ENCODE measurements at places on chromosomes 13 and 19.
A peak's percentile ranks its signal among the peaks of the same experiment; 100 is the strongest.

DNA sequence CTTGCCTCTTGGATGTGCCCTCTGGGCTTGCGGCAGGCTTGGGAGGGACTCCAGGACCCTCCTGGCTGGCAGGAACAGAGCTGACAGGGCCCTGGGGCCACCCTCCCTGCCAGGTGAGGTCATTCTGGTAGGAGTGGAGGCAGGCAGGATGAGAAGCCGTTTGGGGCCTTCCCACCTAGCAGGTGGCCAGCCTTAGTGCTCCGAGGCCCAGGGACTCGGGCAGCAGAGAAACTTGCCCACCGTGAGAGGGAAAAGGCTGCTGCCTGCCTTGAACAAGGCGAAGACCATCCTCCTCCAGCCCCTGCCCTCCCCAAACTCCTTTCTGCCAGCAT is 8.5 kb downstream of the RFX1 start:
- DNase-seq = no peak

GRCh38 chr13:110166598-110166997 is 140.4 kb downstream of the COL4A1 start:
- DNase-seq = no peak

DNA sequence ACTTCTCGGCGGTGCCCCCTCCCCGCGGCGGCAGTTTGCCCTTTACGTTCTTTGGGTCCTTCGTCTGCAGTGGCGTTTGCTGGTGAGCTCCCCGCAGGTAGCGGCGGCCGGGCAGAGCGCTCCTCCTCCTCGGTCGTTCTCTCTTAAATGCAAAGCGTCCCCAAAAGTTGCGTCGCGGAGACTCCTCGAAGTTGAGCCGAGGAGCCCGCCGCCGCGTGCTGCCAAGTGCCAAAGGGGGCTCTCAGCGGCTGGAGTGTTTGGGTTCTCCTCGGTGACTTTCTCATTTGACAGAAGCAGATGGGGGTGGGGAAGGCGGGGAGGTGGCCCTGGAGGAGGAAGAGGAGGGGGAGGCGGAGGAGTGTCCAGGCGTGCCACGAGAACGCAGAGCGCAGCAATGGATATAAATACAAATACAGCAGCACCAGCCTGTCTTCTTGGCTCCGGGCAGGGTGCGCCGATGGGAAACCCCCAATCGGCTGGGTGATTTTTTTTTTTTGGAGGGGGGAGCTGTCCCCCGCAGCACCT is at the start of gene SOX21:
TSS of gene SOX21 (minus strand) at position 259 of the 525 bp plus-strand sequence. CDS start 496 bp downstream, outside the sequence.
- no peak for DNase-seq

DNA sequence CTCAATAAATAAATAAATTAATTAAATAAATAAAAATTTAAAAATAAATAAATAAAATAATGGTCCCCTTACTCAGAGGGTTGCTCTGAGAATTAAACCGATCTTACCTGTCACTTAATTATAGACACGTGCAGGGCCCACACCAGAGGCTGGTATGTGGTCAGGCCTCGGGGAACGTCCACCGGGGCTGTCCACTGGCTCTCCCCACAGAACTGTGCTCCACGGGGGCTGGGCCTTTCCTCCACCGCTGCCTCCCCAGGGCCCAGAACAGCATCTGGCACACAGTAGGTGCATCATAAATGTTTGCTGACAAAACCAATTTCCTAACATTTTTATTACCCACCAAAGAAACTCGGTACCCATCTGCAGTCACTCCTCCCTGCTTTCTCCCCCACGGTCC is 69.2 kb downstream of the CEBPG start:
- no peak for DNase-seq

GRCh38 chr19:55467236-55468053 is 2.9 kb upstream of the C19orf85 start:
- DNase-seq = peak; percentile 59

GRCh38 chr13:40631605-40632004 is 34.8 kb downstream of the FOXO1 start:
- no peak for DNase-seq

DNA sequence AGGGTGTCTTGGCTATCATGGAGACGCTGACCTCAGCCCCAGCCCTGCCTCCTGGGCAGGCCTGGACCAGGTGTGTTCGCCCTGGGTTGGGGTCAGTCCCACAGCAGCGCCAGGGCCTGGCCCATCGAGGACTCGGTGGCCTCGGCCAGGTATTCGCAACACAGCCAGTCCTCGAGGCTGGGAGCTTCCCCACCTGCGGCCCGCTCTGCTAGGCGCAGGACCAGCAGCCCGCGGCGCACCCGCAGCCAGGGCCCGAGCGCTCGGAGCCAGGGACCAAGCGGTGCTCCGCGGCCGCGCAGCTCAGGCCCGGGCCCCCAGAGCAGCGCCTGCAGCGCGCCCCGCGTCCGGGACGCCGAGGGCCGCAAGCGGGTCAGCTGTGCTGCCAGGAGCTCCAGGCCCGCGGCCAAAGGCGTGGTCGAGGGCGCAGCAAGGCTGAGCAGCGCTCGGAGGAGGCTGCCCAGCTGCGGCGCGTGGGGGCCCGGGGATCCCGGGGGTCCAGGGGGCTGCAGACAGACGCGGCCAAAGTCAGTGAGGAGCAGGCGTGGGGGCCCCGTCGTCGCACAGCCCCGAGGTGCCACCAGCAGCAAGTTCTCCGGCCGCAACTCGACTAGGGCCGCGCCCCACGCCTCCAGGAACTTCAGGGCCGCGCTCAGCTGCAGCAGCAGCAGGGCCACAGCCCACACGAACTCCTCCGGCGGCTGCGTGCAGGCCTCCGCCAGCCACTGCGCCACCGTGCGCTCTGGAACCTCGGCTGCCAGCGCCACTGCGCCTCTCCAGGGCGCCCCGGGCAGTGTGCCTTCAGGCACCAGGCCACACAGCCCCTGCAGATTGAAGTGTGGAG is 6.2 kb downstream of the PEAK3 start:
- no peak for DNase-seq

- DNase-seq = no peak
Measured at GRCh38 chr19:13734751-13735150, 29.6 kb upstream of the MRI1 start.

DNA sequence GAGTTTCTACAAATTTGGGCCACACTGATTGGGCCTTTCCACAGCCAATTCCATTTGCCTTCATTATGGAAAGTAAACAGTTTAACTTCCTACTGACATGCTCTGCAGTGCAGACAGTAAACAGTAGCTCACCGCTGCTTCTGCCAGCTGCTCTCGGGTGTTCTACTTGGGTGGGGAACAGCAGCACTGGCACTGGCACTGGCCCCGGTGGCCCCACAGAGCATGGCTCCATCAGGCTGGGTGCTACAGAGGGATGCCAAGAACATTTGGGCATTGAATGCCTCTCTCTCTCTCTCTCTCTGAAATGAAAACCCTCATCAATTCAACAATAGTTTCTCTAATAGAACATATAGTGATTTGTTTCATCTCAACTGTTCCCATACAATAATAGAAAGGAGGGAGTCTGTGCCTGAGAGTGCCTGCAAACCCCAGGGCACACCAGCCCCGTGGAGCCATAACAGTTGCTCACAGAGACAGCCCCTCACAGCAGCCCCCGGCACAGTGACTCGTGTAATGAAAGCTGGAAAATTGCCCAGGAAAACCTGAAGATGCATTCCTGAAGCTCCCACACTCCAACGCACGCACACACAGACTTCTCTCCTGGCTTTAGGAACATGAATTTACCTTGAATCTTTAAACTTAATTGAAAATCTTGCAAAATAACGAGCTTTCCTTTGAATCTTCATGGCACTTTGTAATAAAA is 38.2 kb upstream of the GJB6 start:
- no peak for DNase-seq

GRCh38 chr13:50709058-50709457 is 134.4 kb downstream of the DLEU7 start:
- no peak for DNase-seq

- DNase-seq = no peak
Measured at GRCh38 chr13:20057963-20058362, 99.4 kb downstream of the ZMYM2 start.

DNA sequence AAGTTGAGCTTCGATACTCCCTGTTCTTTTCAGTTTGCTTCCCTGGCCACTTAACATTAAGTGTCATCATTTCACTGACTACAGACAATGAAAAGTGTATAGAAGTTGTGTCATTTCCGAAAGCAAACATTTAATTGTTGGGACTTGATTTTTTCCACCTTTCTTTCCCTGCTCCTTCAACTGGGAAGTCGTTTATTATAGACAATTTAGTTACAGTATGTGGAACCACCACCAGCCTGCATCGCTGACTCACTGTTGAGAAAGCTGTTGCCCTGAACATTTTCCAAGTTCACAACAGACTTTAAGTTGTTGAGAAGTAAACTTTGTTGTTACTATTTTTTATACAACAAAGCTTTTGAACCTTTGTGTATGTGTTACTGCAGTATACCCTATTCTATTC is 788.4 kb upstream of the PRR20A start:
- no peak for DNase-seq

GRCh38 chr13:23790577-23791170 is 98.5 kb downstream of the MIPEP start:
- no peak for DNase-seq

- DNase-seq = no peak
Measured at GRCh38 chr19:47681936-47682335, 31.3 kb upstream of the EHD2 start.

DNA sequence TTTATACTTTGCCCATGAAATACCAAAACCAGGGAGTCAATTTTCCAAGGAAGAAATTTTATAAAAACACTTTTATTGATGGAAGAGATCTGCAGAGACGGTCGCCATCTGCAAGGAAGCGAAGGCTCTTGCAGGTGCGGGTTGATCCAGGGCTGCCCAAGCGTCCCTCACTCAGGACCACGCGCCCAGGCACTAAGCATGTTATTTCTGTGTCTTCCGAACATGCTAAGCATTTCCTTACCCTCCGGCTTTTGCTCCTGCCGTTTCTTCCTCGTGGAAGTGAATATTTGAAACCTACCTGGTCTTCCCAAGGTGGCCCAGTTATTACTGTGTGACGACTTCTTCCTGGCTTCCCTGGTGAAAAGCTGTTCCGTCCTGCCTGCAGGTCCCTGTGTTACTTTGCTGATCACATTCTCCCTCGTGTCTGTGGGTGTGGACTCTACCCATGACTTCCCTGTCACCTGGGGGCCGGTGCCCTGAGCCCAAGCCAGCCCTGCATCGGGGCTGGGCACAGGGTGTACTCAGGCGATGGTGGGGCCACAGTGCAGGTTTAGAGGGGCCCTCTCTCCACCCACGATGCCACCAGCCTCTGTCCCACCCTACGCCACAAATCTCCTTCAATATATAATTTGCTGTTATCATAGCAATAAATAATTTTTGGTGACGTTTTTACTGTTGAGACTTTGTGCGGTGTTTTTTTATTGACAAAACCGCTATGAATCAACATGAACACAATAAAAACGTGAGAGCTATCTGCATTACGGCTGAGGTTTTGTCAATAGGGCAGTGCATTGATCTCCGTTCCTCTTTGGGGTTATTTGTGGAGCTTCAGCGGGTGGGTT is 119.4 kb downstream of the URI1 start:
- no peak for DNase-seq

DNA sequence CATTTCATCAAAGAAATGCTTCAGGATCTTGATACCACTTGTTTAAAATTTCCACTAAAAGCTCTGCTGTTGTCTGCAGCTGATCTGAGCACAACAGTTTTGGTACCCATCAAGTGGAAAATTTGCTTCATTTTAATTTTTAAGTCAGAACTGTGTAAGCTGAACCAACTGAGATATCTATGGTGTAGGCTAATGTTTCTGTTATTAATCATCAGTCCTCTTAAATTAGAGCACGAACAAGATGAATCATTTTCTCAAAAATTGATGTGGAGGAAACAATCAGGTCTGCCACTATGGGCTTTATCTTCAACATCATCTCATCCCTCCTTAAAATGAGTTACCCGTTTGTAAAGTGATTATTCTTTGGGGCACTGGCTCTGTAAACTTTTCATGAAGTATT is 221.5 kb upstream of the NBEA start:
- DNase-seq = no peak

- no peak for DNase-seq
Measured at GRCh38 chr13:42876270-42876714, 94.9 kb downstream of the FAM216B start.

DNA sequence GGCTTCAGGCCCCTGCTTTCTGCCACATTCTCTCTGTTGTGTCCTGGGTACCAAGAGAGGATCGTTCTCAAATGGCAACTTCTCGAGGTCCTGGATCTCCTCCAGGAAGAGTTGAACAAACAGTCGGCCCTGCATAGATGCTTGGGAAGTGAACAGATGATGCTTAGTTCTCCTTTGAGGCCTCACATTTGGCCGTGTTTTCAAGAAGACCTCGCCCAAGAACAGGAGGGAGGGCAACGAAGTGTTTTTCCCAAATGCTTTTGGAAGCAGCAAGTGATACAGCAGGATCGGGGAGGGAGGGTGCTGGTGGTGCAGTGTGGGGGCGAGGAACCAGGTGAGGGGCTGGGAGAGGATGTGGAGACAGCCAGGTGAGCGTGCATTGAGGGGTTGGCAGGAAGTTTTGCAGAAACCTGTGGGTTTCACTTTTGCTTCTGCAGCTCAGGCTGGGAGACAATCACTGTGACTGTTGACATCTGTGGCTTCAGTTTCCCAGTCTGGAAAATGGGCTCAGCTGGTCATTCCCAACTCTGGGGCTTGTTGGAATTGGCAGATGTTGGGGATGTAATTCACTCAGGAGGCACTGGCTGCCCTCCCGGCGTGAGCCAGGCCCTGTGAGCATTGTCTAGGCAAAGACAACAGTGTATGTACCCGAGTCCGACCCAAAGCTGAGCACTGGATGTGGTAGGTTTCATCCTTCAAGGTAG is 21.6 kb downstream of the MAST3 start:
- no peak for DNase-seq

DNA sequence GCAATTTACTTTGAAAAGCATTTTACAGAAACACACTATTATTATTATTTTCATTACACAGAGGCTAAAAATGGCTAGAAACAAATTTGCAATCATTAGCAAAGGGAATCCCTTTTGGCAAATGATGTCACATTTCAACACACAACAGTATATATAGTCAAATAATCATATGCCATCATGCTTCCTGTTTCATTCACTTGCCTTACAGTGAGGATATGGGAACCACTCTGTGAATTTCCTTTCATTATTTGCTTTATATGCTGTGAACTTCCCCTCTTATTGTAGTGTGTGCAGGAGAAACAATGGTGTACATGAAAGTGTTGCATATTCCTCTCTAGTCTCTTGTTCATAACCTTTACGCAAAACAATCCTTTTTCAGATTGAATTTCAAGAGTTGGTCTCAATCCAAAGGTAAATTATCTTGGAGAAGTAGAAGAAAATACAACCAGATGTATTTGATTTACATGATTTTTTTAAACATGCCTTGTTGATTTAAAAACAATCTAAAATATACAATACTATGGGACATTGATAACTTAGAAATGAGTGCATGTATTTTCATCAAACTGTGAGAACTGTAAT is 657.3 kb downstream of the EFNB2 start:
- no peak for DNase-seq

DNA sequence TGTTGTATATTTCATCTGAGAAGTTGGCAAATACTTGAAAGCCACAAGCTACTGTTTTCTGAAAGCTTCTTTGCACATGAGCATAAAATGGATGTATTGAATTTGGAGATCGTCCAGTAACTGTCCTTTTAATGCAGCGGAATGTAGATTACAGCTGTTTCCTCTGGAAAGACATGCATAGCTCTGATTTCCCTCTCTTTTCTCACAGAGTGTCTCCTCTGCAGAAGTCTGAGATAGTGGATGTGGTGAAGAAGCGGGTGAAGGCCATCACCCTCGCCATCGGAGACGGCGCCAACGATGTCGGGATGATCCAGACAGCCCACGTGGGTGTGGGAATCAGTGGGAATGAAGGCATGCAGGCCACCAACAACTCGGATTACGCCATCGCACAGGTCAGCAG is 283.0 kb downstream of the SHISA2 start:
- DNase-seq = no peak

- DNase-seq = no peak
Measured at GRCh38 chr13:37709318-37709717, 110.8 kb upstream of the POSTN start.

- no peak for DNase-seq
Measured at GRCh38 chr13:21615427-21615826, 11.5 kb upstream of the MICU2 start.

Measured in stimulated activated CD4-positive, alpha-beta T cell treated with anti-CD3 and anti-CD28 coated beads, Interleukin-1b, Interleukin-23, amount 100 ng/mL, for 24 hours (primary cell).